ENCODE measurements at places on chromosomes 1 and 21. TPM values are rescaled to one million over a fixed set of nuclear protein-coding genes. Genes with fewer than 3 reads are reported as not detected.

The RASAL2 gene
- total RNA-seq, result not detected

The CDA gene
- total RNA-seq, result 0.38 TPM

The TBX15 gene
- total RNA-seq, result not detected

DNA sequence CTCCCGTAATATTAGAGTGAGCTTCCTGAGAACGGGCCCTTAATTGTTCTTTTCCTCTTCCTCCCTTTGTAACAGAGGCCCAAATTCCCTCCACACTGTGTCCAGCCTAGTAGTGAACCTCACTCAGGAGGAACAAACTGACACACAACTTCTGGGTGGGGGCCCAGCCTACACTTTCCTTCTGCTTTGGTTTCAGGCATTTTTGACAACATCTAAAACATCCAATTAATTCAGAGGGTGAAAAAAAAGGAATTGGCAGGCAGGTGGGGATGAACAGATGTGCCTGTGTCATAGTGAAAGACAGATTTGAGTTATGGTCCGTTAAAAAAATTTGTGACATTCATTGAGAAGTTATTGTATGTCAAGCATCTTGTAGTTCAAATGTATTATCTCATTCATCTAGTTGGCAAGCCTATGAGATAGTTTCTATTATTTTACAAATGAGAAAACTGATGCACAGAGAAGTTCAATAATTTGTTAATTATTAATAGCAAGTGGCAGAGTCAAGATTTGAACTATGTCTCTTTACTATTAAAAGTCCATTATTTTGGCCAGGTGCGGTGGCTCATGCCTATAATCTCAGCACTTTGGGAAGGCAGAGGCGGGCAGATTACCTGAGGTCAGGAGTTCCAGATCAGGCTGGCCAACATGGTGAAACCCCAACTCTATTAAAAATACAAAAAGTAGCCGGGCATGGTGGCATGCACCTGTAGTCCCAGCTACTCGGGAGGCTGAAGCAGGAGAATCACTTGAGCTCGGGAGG lies 41.6 kb upstream of the LRIG2 start:
- no peak for DNase-seq

DNA sequence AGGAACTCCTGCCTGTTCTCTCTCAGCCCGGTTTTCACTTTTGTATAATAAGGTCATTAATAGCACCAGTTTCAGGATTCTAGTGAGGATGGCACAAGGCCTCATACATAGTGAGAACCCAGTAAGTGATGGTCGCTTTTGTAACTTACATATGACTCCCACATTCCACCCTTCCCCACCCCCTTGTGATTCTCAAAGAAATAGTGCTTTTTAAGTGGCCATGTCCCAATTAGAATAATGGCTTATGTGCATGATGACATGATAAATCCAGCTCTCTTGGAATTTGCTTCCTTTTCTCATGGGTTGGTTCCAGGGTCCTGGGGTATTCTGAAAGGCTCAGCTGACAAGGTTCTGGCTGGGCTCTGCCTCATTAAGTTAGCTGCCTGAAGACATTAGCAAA lies 189.9 kb downstream of the URB2 start:
- DNase-seq, result no peak
